ENCODE measurements at places on chromosomes 12 and 14.

DNA sequence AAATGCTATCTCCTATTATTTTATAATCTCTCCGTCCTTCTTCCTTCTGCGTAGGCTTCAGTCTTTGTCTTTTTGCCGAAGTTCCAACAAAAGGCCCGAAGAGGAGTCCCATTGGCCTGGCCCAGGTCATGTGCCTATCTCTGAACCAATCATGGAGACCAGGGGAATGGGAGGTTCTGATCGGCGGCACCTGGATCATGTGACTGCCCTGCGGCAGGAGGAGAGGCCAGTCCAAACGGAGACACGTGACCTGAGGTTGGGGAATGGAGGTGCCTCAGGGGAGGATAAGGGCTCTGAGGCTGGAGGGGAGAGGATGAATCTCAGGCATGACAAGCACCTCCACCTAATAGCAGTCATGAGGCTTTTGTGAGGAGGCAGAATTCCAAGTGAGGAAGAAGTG, 86.0 kb downstream of the AACS start:
- no peak for DNase-seq

GRCh38 chr12:38373784-38374183, 57.2 kb downstream of the ALG10B start:
- DNase-seq, result no peak

DNA sequence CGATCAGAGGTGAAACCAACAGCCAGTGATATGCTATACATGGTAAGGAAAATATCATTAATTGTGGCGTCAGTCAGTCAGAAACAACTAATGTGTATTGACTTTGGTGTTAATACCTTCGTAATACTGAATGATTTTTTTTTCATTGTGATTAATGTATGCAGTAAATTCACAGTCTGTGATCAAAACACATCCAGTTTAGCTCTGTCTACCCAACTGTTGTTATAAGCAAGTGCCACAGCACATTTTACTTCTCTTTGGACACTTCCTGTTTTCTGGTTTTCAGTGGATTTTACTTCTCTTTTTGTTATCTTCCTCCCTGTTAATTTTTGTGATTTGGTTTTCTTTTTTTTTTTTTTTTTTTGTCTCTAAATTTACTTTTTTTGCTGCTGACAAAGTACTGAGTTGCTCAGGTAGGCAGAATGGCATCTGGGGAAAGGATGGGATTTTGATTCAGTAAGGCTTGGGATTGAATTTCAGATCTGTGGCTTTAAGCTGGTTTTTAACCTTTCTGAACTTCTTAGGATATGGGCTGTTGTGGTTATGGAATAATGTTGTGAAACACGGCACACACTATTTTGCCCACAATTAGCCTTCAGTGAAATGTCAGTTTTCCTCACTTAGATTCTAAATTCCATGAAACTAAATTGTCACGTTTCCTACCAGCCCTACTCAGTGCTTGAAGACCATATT, 604 bp downstream of the GLIPR1 start:
- DNase-seq, result no peak

DNA sequence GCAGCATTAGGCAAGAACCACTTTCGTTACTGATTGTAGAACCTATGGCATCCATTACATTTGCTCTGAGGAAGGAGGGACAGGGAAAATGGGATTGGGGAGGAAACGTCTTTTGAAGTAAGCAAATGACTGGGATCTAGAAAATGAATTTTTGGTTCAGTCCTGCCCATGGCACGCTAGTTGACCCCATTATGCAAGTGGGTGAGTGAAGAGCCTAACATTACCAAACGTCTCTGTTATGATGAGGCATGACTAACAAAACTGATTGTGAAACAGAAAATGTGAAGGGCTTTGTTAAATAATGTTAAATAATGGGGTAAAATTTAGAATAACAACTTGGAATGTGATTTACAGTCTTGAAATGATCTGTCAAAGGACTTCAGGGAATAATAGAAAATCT, 38.9 kb downstream of the CPSF2 start:
- DNase-seq, result no peak

DNA sequence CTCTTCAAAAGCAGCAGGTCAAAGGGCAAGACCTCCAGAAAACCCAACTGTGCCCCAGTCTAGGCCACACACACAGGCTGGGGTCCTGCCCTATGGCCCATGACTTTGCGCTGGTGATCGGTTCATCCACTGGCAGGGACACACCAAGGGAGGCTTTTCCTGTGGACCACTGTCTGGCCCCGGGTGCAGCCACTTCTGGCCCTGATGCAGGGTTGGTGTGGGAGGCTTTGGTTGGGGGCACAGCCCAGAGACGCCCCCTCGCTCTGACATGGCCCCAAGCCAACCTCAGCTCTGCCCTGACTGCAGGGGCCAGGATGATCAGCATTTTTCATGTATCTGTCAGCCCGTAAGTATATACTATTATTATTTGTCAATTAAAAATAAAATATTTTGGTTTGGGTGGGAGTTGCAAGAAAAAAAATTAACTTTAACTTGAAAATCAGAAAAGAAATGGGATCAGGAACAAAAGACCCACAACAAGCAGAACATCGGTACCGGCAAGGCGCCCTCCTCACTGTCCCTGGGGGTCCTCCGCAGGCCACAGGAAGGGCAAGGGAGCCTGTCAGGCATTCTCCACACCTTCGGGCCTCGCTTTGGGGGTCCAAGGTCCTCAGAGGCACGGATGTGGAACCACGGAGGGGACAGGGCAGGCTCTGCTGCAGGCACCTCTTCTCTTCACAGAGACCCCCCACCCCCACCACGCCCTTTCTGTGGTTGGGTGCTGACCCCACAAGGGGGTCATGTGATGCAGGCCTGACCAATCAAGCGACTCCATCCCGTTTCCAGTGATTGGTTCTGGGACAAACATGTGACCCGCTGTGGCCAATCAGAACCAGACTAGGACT, 181.5 kb upstream of the SFSWAP start:
- no peak for DNase-seq

- DNase-seq, result no peak
These were observed 187.0 kb upstream of the FOXN3 start for GRCh38 chr14:89603938-89604480.

GRCh38 chr12:114240288-114240687, 165.7 kb downstream of the TBX5 start:
- DNase-seq, result no peak

- DNase-seq, result no peak
These were observed 675.6 kb upstream of the MDGA2 start for GRCh38 chr14:48350971-48351370.

DNA sequence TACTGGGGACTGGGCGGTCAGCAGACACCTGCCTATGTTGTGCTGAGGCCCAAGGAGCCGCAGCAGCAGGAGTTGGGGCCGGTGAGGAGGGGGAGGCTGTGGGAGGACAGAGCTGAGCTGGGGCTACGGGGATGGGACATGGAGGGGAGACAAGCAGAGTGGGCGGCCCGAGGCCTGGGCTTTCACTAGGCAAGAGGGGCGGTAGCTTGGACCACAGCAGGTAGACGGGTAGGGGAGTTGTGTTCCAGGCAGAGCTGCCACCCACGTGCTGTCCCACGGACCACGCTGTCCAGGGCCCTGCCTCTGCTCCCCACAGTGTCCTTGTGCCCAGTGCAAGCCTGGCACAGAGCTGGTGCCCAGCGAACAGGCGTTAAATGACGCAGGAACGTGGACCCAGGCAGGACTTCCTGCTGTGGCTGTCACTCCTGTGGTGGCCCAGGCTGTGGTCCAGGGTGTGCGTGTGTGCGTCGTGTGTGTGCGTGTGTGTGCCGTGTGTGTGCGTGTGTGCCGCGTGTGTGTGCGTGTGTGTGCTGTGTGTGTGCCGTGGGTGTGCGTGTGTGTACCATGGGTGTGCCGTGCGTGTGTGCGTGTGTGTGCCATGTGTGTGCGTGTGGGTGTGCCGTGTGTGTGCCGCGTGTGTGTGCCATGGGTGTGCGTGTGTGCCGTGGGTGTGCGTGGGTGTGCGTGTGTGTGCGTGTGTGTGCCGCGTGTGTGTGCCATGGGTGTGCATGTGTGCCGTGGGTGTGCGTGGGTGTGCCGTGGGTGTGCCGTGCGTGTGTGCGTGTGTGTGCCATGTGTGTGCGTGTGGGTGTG, 6.8 kb downstream of the CEP170B start:
- no peak for DNase-seq

DNA sequence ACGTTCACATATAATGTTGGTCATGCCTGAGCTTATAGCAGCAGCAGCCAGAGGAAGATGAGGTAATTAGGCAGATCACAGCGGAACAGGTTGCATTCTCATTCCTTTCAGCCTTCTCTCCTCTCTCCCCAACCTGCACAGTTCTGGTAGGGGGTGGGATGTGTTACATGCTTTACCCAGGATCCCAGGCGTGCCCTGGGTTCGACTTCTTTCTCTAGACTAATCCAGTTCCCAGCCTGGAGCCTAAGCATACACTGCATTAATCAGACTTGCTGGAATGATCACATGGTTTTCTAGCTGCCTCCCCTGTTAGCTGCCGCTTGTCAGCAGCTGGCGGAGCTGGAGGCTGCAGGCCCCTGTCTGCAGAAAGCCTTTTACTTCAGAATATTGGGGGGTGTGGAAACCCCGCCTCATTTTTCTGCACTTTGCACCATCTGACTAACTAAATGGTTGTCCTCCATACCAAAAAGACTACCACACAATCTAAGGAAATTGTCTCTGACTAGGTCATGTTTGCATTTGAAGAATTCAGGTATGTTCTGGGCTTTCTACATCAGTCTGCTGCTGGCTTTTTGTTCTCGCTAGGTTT, 46.0 kb upstream of the EVL start:
- no peak for DNase-seq

GRCh38 chr12:25151476-25151875, 43.5 kb downstream of the DNAI7 start:
- no peak for DNase-seq

- no peak for DNase-seq
These were observed 14.4 kb upstream of the TUNAR start for GRCh38 chr14:95862243-95862642.

- no peak for DNase-seq
These were observed 2.7 kb upstream of the GALNT6 start for GRCh38 chr12:51393676-51394545.

DNA sequence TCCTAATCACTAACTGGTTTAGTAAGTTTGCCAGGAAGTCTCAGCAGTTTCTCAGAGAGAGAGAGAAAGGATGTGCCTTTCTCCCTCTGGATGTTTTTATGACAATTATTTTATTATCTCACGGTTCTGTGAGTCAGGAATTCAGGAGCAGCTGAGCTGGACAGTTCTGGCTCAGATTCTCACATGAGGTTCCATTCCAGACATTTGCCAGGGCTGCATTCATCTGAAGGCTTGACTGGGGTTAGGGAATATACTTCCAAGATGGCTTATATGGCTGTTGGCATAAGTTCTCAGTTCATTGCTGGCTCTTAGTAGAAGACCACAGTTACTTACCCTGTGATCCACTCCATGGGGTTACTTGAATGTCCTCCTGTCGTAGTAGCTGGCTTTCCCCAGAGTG, 101.2 kb upstream of the ATF7IP start:
- DNase-seq, result no peak

- no peak for DNase-seq
These were observed 63.3 kb upstream of the HSPB8 start for GRCh38 chr12:119115296-119115905.

All from stimulated activated CD8-positive, alpha-beta memory T cell treated with anti-CD3 and anti-CD28 coated beads, Interleukin-7, amount 100 ng/mL, for 1 hour (primary cell).